ENCODE measurements at places on chromosomes 6 and 20. TPM values are rescaled to one million over a fixed set of nuclear protein-coding genes. Genes with fewer than 3 reads are reported as not detected.

- DNase-seq, result no peak
Measured at GRCh38 chr6:115319823-115320222, 740.9 kb downstream of the FRK start.

The NOTCH4 gene
- total RNA-seq, result not detected

DNA sequence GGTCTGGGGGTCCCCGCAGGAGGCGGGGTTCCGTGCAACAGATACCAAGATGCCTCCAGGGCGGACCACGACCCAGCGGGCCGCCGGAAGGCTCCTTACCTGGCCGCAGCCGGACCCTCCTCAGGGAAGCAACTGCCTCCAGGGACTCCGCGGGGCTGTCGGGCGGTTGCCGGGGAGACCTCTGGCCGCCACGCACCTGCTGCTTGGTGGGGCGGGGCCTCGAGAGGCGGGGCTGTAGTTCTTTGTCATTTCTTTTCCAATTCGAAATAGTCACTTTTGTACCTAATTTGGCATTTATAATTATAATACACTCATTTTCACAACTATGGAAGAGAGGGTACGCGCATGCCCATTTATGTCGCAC, 647 bp downstream of the AK9 start:
- DNase-seq, result peak; percentile 18

The SRMS gene
- total RNA-seq, result not detected

GRCh38 chr6:18990059-18990978, 603.2 kb downstream of the RNF144B start:
- DNase-seq, result peak; percentile 26

DNA sequence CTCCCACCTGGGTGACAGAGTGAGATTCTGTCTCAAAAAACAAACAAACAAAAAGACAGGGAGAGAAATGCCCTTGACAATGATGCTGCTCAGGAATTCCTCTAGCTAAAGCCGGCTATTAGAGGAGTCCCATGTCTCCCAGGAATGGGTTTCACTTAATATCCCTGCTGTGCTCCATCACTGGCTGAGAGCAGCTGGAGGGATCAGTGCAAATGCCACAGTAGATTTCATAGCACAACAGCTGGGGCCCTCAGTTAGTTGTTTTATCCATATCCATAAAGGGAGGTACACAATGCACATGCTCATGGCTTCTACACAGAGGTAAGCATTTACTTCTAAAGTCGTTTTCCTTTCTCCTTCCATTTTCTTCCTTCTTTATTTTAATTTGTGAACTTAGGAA, 742.0 kb upstream of the POU3F2 start:
- DNase-seq, result no peak

GRCh38 chr6:163705923-163706322, 291.4 kb downstream of the QKI start:
- no peak for DNase-seq

- DNase-seq, result no peak
Measured at GRCh38 chr20:48284837-48285236, 499.6 kb upstream of the SULF2 start.

DNA sequence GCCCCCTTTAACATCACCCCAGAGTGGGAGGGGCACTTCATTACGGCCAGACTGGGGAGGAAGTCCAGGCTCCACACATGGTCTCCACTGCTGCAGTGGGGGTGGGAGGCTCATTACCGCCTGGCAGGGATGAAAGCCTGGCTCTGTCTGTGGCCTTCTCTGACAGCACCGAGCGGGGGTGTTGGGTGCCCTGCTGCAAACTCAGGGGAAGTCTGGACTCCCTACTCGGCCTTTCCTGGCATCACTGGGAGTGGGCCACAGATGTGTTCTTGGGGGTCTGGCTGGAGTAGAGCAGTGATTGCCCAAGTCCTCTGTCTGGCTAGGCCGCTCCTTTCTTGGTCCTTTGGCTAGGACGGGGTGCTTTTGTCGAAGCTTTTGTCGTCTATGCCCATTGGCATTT, 27.1 kb downstream of the TTLL9 start:
- DNase-seq, result no peak

DNA sequence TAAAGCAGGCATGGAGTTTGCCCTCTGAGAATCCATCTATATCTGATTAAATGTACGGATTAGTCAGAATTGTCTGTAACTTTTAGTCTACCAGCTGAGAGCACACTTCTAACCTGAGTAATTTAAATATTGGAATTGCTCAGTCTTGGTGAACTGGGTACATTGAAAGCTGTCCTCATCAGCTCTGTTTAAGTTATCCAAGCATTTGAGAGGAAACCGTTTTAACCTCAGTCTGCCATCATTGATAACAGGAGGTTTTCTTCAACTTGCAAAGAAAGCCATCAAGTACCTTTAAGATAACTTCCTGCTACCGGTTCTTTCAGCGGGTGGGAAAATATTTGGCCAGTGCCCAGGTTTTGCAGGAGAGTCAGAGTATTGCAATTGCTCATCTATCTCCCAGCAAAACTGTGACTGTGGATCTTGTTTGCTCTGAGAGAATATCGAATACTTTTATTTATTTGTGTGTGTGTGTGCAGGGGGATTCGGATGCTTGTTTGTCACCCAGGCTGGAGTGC, 31.1 kb upstream of the F13A1 start:
- peak; percentile 7 for DNase-seq

- no peak for DNase-seq
Measured at GRCh38 chr6:71126506-71126905, 162.1 kb upstream of the OGFRL1 start.

DNA sequence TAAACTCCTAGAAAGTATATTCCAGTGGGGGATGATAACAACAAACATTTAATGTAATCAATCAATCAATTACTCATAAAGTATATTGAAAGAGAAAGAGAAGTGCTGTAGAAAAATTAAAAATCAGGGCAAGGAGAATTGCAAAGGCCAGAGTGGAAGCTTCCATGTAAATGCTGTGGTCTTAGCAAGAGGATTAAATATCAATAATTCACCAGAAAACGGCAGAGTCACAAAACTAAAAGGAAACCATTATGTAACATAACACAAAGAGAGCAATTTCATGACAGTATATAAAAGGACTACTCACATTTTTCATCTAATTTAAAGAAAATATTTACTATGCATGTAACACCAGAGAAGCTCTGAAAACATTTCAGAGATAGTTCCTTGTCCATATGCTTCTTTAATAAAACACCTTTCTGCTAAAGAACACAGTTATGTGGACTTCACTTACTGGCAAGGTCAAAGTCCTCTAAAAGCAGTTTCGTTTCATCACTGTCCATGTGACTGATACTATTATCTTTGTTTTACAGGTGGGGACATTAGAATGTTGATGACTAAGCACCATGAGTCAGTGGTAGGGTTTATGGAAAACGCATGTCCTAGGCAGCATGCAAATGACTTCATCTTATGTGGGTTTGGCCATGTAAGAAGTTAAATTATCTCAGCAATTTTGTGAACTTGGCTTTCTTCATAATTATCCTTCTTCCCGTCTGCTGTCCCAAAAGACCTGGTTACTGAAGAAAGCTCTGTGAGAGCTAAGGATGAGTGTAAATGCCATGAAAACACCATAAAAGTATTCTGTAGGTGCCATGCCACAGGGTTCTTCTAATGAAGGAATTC, 185.8 kb upstream of the TENT5A start:
- DNase-seq, result peak; percentile 62

GRCh38 chr6:152952866-152953509, 29.9 kb downstream of the FBXO5 start:
- DNase-seq, result no peak

- DNase-seq, result no peak
Measured at GRCh38 chr20:33983371-33983770, 10.3 kb upstream of the RALY start.

DNA sequence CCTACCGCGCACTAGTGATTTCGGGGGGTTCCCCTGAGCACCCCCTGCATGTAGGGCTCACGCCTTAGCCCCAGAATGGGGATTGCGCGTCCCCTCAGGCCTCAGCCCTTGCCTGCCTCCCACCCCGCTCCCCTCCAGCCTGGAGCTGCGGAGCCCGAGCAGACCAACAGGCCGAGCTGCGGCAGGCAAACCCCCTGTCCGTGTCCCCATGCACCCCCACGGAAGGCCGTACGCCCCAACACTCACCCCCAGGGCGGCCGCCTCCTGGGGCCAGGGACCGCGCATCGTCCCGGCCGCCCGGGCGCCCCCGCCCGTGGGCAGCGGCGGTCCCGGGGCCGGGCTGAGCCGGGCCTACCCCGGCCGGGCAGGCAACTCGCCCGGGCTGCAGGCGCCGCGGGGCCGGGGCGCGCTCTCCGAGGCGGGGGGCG, 1.2 kb upstream of the KCNB1 start:
- no peak for DNase-seq

GRCh38 chr6:69584536-69584912, 212.3 kb downstream of the LMBRD1 start:
- DNase-seq, result no peak

The LY6G6F gene
- not detected for total RNA-seq

The ACTL10 gene
- total RNA-seq, result 3.5 TPM

The MAVS gene
- 4.4 TPM for total RNA-seq

DNA sequence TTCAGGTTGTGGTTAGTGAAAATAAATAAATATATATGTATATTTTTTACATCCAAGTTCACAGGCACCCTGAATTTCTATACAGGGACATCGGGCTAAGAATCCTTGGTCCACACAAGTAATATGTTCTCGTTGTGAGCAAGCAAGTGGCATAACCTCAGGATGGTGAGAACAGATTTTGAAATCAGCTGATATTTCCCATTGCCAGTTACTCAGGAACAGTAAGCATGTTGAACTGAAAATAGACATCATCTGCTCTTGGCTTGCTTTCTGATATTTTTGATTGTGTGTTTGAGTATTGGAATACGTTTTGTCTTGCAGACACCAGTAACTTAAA, 87.7 kb downstream of the TRMT6 start:
- DNase-seq, result no peak

DNA sequence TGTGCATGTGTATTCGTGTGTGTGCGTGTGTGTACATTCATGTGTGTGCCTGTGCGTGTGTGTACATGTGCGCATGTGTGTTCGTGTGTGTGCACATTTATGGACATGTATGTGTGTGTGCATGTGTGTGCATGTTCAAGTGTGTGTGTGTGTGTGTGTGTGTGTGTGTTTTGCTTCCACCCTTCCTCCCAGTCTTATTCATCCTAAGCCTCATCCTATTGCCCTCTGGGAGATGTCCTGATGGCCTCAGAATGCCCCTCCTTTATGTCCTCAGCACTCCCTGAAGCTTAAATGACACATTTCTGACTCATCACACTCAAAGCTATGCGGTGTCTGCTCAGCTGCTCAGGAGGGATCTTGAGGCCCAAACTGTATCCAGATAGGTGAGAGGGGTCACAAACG, 76.6 kb upstream of the CCDC167 start:
- peak; percentile 33 for DNase-seq

The OPRM1 gene
- not detected for total RNA-seq

- no peak for DNase-seq
Measured at GRCh38 chr6:41630946-41631345, 7.3 kb upstream of the MDFI start.

DNA sequence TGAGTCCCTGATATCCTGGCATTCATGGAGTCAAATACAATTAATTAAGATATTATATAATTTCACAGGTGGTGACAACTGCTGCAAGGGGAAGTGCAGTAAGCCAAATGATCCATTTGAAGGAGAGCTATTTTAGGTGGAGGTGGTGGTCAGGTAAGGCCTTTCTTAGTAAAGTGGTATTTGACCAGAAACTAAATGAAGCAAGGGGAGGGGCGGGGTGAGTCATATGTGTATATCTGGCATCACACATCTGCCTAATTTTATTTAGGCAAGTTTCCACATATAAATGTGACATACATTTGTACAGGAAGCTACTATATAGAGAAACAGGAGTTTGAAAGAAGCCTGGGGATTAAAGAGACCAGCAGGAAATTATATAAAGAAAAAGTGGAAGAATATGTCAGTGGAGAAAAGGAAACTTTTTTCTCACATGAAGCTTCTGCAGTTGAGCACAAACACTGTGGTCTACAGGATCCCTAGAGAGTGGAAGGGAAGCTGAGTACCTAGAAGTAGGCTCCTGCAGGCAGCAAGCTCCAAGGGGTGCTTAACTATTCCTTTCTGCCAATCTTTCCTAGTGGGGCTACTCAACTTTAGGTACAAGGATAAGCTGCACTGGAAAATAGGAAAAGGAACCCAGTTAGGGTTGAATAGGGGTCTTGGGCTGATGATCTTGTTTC, 99.6 kb downstream of the OGFRL1 start:
- peak; percentile 27 for DNase-seq

The TRERF1 gene
- total RNA-seq, result 2.1 TPM

DNA sequence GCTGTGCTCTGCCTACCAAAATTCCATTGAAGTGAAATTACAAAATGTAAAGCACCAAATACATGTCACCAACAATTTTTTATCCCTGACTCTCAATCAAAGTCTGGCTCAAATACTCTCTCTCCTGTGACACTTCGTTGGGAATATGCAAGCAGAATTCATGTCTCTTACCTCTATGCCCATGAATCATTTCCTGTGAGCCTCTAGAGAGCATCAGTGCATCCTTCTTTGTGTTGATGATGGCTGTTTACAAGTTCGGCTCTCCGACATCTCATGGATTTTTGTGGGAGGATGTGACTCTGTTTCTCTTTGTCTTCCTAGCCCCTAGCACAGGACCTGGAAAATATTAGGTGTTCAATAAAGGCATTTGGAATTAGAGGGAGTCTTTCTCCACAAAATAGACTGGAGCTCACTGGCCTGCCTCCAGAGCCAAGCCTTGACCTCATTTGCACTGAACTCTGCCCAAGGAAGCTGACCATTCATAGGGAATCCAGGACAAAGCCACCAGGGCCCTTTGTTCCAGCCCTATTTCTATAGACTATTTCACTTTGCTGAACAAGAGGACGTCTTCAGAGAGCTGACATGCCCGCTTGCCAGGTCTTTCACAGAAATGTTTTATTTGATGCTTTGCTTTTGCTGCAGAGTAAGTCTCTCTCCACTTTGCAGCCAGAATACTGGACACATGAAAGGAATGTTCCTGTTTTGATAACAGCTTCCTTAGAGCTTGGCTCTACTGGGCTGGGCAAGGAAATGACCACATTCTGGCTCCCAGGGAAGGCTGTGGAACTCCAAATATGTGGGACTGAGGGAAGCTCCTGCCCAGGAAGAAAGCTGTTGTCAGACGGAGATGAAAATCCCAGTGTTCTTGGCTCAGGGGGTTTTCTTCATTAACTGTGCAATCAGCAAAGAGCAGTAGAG, 194.5 kb upstream of the CDYL start:
- peak; percentile 69 for DNase-seq

GRCh38 chr6:126524811-126525326, 185.0 kb downstream of the CENPW start:
- DNase-seq, result no peak

The SGK2 gene
- 0.72 TPM for total RNA-seq

GRCh38 chr20:8364734-8365078, 232.6 kb downstream of the PLCB1 start:
- DNase-seq, result no peak

DNA sequence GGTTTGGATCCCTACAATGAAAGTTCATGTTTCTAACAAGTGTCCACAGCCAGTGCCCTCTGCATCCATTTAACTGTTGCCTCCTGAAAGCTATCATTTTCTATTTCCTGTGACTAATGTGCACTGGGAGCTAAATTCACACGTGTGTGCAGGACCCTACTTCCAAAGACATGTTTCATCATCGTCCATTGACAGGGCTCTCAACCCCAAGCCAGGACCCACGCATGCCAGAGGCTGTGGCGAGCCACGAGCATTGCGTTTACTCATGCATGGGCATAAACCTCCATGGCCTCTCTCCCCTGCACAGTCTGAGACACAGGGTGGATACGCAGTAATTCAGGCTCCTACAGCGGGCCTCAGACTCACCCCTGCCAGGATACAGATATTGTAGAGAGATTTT, 153.2 kb downstream of the MAFB start:
- DNase-seq, result no peak

Data from MG63 (cell line).